Activated CD8-positive, alpha-beta memory T cell treated with anti-CD3 and anti-CD28 coated beads for 48 hours (primary cell): ENCODE measurements at places on chromosomes 7 and 10.
A peak's percentile ranks its signal among the peaks of the same experiment; 100 is the strongest.

DNA sequence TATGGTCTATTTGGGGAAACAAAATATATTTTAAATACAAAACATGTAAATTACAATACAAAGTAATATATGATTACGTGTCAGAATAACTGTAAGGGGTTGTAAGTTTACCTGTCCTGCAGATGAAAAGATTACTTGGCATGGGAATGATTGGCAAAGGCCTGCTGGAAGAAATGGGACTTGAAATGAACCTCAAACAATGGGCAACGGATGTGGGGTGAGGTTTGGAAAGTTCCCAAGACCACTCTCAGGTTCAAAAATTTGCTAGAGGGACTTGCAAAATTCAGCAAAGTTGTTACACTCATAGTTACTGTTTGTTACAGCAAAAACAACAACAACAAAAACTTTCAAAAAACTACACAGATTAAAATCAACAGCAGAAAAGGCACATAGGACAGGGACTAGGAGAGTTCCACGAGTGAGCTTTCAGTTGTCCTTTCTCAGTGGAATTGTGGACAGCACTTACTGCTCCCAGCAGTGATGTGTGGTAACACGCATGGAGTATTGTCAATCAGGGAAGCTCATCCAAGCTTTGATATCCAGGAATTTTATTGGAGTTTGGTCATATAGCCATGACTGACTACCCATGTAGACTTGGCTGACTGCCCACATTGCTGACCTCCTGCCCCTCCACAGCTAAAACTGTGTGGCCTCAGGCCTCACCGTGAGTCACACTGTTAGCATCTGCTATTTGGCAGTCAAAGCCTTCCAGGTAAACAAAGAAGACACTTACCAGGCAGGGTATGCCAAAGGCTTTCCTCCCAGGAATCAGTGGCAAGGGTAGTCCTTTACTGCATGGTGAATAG, 43.8 kb downstream of the EXOC6 start:
- DNase-seq = no peak

DNA sequence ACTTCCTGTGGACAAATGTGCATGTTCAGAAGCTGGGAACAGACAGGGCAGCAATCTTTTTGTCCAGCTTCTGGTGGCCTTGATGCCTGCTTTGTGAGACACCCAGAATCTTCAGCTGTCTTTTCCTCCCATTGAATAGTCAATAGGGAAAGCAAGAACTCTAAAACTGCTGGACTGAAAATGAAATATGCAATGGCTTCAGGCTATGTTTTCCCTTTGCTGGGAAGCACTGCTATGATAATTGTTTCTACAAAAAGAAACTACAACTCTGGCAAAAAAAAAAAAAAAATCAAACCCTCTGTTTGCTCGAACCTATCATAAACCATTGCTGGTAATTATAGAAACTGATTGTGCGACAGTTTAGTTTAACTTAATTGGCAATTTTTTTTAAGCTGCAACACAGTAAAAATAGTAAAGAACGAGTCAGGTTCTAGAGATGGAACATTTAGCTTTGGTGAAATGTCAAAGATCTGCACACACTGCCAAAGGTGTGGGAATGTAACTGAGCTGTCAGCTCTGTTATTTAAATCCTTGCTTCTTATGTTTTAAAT, 79.1 kb upstream of the NEUROD6 start:
- DNase-seq = no peak

GRCh38 chr7:105101864-105102263, 87.9 kb downstream of the KMT2E start:
- no peak for DNase-seq

GRCh38 chr7:6015917-6016652, 7.0 kb downstream of the AIMP2 start:
- no peak for DNase-seq

DNA sequence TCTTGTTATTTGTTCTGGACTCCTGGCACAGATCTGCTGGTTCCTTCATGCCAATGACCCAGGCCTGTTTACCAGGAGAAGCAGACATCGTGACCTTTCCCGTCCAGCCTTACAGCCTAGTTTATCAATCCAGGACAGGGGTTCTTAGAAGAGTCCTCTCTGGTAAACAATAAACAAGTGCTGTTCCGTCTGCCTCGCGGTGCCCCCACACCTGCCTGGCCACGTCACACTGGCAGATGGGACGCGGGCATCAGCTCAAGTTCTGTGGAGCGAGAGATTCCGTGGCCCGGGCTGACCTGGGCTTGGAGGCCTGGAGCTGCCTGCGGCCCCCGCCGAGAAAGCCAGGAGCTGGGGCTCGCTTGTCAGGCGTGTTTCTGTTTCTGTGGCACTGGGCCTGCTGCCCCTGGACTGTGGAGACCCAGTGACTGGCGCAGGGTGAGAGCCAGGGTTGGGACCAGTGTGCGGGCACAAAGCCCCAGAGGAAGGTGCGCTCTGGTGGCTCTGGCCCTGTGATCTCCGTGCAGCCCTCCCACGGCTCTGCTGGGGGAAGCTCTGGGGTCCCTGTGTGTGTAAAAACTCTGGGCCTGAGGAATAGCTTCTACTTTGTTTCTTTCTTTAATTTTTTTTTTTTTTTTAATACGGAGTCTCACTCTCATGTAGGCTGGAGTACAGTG, 28.4 kb upstream of the PFKFB3 start:
- DNase-seq = no peak

DNA sequence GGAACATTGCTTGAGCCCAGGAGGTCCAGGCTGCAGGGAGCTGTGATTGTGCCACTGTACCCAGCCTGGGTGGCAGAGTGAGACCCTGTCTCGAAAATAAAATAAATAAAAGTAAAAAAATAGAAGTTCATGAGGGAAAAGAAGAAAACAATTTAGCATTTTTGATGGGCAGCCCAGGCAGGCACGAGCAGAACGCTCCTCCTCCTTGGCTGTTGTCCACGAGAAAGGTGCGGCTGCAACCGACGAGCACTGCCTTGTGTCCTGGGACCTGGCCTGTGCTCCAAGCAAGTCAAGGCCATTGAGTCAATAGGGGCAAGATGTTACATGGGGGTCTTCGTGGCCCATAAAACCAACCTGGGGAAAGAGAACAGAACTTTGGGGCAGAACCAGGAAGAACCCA, 25.6 kb downstream of the EBF3 start:
- DNase-seq = no peak

DNA sequence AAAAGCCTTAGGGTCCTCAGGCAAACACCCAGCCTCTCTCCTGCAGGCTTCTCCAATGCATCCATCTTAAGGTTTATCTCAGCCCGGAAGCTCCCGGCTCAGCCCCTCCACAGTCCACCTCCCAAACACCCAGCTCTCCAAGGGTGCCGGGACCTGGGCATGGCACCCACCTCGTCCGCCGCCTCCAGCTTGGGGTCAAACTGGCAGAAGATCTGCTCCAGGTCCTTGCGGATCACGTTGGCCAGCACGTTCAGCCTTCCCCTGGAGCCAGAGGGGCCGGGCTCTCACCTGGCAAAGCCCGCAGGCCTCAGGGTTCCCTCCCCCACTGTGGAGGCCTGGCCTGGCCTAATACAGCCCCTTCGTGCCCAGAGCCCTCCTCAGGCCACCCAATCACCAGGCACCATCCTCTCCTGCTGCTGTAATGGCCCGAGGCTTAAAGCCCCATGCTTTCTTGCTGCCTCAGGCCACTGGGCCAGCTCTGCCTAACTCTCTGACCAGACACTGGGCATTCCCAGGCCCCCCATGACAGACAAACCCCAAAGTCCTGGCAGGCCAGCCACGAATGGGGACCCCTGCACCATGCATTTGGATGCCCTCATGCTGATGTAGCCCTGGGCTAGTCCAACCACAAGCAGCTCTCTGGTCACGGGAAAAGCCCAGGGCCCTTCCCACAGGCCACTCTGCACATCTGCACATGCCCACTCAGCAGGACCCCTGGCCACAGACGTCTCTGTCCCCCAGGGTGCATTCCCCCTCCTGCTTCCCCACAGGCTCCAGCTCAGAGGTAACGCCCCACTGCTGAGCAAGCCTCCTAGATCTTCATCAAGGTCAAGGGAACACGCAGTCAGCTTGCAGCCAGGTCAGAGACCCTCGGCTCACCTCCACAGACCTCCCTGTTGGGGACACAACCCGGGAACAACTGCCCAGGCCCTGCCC, 12.3 kb downstream of the OGDHL start:
- DNase-seq = no peak

GRCh38 chr7:88309819-88310218, 3.1 kb upstream of the STEAP4 start:
- DNase-seq = no peak

GRCh38 chr10:43671659-43672531, 23.2 kb upstream of the ZNF32 start:
- no peak for DNase-seq

DNA sequence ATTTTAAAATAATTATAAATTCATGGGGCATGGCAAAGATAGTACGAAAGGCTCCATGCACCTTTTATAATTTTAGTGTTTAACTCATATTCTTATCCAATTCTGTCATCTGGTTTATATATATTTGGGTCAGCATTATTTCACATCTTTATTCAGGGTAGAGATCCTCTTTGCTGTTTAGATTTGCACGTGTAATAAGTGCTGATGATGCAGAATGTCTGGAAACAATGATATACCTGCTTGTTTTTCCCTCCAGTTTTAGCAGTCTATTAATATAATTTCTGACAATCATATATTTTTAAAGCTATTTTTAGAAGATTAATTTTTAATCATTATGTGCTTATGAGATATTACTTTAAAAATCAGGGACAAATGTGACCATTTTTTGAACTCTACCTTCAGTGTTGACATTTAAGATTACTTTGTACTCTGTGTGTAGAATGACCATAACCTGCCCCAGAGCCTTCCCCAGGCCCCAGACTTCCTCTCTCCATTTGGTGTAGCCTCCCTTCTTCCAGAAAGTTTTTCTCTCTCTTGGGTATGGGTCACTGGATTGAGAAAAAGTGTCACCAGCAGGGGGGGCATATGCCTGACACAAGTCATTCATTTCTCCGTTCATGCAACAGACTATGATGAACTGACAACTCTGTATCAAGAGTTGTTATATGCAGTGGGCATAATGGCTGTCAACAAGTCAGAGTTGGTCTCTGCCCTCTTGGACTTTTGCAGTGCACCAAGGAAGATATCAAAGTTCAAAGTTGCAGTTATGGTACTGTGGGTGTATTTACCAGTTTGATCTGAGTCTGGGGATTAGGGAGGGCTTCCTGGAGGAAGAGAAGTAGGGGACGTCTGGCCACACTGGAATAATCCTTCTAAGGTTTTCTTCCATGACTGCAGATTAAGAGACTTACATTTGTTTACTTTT, 192.6 kb upstream of the CCDC6 start:
- no peak for DNase-seq

- no peak for DNase-seq
Observed at GRCh38 chr10:88472540-88472939, 110.6 kb downstream of the RNLS start.

DNA sequence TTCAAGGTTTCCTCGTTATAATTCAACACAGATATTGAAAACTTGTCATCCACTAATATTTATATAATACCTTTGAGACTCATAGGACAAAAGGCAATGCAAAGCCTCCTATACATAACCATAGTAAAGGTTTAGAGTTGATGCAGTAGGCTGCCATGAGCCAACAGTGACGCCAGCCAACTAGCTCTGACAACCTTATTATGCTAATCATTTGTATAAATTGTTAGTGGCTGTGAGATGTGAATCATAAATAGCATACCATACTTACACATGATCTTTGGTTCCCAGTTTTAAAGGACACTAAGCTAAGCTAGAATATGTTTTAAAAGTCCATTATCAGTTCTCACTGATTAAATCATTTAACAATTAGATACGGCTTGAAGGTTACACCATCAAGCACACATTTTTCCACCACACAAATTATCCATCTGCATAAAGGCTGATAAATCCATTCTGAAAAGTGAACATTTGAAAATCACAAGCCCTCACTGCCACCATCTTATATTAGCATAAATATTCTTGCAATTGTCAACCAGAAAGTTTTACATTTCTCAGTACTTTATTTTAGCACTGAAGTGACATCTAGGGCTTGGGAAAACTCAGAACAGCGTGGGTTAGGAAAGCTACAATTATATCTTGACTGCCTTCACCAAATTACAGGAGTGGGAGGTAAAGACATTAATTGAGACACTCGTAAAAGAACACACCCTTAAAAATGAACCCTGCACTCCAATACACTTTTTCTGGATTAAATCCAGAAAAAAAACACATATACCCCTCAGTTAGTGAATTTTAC, 30.7 kb downstream of the COA1 start:
- no peak for DNase-seq

DNA sequence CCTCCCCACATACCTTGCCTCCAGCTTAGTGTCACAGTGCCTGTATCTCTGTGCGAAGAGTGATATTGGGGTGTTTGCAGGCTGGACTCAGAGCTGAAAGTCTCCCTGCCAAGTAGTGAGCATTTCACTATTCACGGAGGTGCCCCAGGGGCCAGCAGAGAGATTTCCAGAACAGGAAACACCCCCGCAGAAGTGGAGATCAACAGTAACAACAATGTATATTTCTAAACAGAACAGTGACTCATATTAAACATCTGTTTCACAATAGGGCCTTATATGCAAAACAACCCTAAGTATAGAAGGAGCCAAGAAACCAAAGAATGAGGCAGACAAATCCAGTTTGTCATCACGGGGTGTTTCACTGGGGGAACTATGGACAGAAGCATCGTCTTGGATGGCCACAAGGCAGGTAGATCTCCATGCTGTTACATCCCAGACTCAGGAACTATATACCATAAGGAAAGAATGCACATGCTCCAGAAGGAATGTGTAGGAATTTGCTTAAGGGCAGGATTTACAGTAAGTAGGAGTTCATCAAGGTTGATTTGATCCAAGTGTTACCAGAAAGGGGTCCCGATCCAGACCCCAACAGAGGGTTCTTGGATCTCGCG, 29.3 kb upstream of the CCL24 start:
- peak; percentile 15 for DNase-seq

DNA sequence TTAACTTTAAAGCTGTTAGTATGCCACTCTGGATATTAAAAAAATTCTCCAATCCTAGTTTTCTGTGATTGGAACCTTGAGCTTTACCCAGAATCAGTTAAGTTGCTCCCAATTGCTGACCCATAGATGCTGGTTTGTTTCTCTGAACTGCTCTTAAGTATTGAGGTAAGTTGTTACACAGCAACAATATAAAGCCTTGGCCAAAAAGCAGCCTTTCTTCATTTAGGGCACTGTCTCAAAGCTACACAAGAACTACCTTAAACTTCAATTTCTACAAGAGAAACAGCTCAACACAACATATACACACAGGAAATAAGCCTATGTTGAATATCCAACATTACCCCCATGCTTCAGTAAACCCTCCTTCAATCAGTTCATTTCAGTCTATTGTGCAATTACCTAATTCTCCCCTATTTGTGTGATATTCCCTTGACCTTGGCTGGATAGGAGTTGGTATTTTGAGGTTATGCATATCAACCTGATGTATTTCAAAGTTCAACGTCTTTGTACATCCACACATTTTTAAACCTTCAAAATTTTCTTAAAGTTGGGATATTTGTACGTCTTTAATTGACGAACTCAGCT, 11.5 kb downstream of the HNRNPA2B1 start:
- no peak for DNase-seq

- DNase-seq = no peak
Observed at GRCh38 chr7:145928937-145929336, 187.7 kb upstream of the CNTNAP2 start.
